ENCODE measurements at places on chromosomes 2 and 18. TPM values are rescaled to one million over a fixed set of nuclear protein-coding genes. Genes with fewer than 3 reads are reported as not detected.

DNA sequence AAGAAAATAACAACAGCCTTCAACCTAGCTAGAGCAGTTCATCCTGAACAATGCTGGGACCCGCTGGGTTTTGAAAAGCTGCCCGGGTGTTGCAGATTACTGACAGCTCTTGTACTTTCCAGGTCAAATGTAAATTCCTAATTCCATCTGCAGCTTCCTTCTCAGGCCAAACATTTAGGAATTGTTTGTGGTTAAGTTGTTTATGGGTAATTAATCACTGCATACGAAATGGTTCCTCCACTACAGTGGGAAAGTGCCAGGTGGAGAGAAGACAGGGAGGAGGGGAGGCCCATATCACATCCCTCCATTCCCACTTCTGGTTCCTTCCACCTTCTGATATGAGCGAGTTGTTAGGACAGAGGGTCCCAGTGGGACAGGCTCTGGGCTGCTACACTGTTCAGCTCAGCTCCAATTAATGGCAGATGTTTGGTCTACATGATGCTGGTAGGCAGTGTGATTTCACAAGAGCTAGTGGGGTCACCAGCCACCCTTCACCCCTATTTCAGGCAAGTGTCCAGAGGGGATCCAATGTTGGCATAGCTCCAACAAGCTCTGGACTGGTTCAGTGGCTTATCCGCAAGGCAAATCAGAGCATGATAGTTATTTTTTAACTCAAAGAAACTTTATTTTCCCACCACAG lies 112.9 kb upstream of the ACAA2 start:
- H3K27me3 ChIP-seq, result no peaks in the 10 kb centered on the region
- H3K4me3 ChIP-seq, result no peak overlapping the region
- H3K4me1 ChIP-seq, result peaks cover 4% of the 10 kb centered on the region

GRCh38 chr2:33264766-33265165 lies 211.7 kb upstream of the RASGRP3 start:
- no peak for DNase-seq
- no peaks in the 10 kb centered on the region for H3K27me3 ChIP-seq
- peaks cover 3% of the 10 kb centered on the region for H3K4me1 ChIP-seq

DNA sequence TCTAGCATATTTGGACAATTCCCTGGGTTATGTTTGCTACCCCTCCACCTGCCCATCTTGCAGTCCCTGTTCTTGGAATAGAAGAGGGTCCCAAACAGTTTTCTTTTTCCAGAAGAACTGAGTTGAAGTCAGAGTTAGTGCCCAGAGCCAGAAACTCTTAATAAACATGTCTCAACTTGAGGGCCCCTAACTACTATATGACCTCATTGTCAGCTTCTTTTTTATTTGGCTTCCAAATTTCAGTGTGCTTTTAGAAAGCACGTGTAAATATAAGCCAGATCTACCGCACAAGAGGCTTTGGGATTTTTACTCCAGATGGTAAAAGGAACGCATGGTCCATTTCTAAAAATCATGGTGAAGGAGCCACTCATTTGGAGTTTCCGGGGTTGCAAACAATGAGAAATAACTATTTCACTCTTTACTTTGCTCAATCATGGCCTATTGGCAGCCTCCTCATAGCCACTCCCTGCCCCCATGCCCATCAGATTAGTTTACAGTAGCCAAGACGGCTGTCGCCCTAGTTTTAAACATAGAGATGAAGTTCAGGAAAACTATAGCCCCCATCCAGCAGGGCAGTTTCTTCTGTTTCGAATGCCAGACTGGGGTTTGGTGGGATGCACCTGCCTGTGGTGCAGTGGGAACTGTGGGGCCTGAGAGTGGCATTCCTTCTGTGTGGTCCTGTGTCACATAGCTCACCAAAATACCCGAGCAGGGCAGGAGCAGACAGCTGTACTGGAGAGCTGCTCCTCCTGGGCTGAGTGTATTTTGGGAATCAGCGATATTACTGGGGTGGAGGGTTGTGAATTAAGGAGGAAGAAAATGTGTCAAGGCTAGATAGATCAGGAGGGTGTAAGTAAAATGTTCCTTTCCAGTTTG lies 1.7 kb downstream of the MAPRE3 start:
- H3K4me1 ChIP-seq, result peaks cover 26% of the 10 kb centered on the region
- no peak overlapping the region for H3K27ac ChIP-seq
- H3K36me3 ChIP-seq, result no peaks in the 10 kb centered on the region
- H3K27me3 ChIP-seq, result peaks cover 52% of the 10 kb centered on the region
- DNase-seq, result no peak
- H3K4me3 ChIP-seq, result peak overlapping the region; percentile 89

DNER gene
- 15.9 TPM for total RNA-seq

DNA sequence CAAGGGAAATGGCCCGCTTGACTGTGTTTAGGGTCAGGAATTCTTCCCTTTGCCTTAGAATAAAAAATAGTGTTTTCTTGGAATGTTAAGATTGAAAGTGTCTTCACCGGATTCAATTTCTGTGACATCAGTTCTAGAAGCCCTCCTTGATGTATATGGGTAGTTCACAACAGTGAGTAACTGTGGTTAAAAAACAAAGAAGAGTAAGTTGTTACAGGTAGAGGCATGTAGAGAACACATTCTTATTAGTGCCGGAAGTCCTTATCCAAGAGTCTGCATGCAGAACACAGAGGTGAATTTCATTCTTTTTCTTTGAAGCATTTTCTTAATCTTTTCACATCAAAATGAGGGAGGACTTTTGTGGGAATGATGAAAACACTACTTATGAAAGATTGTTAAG lies 105.5 kb downstream of the FMNL2 start:
- DNase-seq, result no peak
- H3K27ac ChIP-seq, result peak overlapping the region; percentile 17
- H3K4me1 ChIP-seq, result peaks cover 36% of the 10 kb centered on the region
- peaks cover 2% of the 10 kb centered on the region for H3K36me3 ChIP-seq
- no peaks in the 10 kb centered on the region for H3K27me3 ChIP-seq

DNA sequence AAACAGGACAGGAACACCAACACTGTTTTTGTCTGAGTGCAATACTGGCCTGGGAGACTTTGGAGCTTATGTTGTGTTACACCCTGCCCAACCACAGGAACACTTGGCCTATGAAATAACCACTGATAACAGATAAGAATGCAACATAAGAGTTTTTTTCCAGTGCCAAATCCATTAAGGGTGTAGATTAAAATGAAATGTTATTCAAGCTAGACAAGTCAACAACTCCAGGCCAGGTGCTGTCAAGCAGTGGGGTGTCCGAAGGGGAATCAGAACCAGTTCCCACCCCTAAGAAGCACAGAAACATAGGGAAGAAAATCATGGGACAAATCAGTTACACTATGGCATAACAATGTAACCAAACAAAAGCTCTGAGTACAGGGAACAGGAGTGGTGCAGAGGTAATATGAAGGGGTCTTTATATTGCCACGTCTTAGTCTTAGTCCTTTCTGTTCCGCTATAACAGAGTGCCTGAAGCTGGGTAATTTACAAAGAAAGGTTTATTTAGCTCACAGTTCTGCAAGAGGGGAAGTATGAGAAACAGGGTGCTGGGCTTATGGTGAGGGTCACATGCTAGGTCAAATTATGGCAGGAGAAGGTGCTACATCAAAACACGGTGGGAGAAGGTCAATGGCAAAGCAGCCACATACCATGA lies 3.8 kb downstream of the AFG3L2 start:
- H3K36me3 ChIP-seq, result peaks cover 12% of the 10 kb centered on the region
- H3K27ac ChIP-seq, result peak overlapping the region; percentile 13
- H3K27me3 ChIP-seq, result no peaks in the 10 kb centered on the region
- peak overlapping the region; percentile 62 for H3K4me3 ChIP-seq
- peaks cover 41% of the 10 kb centered on the region for H3K4me1 ChIP-seq
